NCI-H1436 (cell line): ENCODE measurements at places on chromosomes 12 and 14.

GRCh38 chr14:75277008-75277814 lies 1.4 kb upstream of the FOS start:
- DNase-seq, result peak; percentile 38

- no peak for DNase-seq
Measured at GRCh38 chr14:68638141-68638999, 154.5 kb downstream of the ZFP36L1 start.

- DNase-seq, result no peak
Measured at GRCh38 chr12:62640910-62641448, 174.4 kb downstream of the MON2 start.

DNA sequence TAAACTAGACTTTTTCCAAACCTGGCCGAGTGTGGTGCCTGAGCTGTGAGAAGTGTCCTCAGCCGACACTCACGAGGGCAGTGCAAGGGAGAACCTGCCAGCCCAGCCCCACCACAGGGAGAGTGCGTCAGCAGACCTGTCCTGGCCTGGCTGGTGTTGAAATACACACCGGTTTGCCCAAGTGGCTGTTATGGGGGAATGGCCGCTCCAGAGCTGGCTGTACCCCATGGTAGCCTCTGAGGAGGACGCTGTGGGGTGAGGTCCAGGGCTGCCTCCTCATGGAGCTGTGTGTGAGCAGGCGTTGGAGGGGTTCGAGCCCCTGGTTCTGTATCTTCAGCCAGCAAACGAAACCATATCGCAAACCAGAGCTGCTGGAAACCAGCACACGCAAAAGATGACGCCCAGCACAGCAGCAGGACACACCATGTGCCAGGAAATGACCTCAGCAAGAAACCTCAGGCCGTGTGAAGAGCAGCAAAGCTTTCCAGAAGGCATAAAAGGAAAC lies 9.4 kb downstream of the ANKRD9 start:
- DNase-seq, result no peak

GRCh38 chr12:115949675-115950074 lies 327.8 kb downstream of the MED13L start:
- no peak for DNase-seq

GRCh38 chr12:54159140-54159539 lies 29.6 kb downstream of the SMUG1 start:
- DNase-seq, result peak; percentile 78

GRCh38 chr12:67052981-67053380 lies 216.2 kb upstream of the CAND1 start:
- DNase-seq, result no peak

- no peak for DNase-seq
Measured at GRCh38 chr12:53985692-53985993, 697 bp downstream of the HOXC10 start.
